Effector CD4-positive, alpha-beta T cell (primary cell): ENCODE measurements at places on chromosomes 5 and 9.

GRCh38 chr5:126624534-126624933, 23.8 kb downstream of the PHAX start:
- no peak for DNase-seq

DNA sequence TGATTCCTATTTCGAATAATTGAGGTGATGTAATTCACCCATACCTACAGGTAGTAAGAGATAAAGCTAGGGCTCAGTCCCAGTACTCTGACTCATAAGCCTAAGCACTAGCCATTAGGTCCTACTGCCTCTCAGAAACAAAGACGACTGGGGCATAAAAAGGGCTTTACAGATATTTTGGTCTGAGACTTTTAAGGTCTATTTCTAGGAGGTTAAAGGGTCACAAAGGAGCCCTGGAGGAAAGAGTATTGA, 69.8 kb downstream of the SGCD start:
- no peak for DNase-seq

GRCh38 chr9:99211746-99212145, 10.0 kb downstream of the ALG2 start:
- no peak for DNase-seq

- peak; percentile 89 for DNase-seq
Measured at GRCh38 chr5:36241631-36242533, at the start of gene NADK2. NADK2 (minus strand) TSS chr5:36241925; CDS start chr5:36241798, 127 bp downstream.

DNA sequence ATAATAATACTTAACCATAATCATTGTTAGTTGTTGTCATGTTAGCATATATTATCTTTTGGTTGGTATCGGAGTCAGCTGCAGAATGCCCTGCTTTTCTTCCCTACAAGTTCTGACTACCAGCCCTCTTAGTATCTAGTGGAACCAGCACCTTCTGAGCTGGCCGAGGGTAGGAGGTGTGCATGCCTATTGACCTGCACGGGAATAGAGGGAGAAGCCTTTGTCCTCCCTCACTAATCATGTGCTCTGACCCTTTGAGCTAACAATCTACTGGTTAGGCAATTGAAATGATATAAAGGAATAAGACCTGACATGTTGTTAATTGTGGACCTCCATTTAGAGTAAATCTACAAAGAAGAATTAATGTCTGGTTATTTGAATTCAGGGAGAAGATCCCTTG, 4.1 kb downstream of the PCSK5 start:
- no peak for DNase-seq

DNA sequence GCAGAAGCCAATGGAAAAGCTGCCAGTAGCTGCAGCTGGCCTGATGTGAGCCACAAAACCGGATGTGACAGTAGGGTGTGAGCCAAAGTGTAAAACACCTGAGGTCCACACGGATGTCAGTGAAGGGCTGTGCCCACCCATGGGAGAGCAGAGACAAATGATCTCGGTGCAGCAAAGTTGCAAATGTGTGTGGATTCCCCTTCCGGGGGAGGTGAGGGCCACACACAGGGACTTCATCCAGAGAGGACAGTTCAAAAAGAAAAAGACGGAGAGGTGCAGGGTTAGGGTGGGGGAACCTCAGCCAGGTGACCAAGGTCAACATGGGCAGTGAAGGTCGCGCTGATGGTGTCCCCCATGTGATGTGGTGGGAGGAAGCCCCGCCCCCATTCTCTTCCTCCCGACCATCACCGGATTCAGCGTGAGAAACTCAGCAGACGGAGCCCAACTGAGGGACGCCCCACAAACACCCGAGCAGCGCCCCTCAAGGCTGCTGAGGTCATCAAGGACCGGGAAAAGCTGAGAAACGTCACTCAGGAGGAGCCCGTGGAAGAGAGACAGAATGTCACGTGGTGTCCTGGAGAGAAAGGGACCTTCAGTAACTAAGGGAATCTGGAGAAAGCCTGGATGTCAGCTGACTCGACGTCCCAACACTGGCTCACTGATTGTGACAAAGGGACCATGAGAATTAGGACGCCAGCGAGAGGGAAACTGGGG, 11.4 kb upstream of the PTGDS start:
- DNase-seq = no peak

DNA sequence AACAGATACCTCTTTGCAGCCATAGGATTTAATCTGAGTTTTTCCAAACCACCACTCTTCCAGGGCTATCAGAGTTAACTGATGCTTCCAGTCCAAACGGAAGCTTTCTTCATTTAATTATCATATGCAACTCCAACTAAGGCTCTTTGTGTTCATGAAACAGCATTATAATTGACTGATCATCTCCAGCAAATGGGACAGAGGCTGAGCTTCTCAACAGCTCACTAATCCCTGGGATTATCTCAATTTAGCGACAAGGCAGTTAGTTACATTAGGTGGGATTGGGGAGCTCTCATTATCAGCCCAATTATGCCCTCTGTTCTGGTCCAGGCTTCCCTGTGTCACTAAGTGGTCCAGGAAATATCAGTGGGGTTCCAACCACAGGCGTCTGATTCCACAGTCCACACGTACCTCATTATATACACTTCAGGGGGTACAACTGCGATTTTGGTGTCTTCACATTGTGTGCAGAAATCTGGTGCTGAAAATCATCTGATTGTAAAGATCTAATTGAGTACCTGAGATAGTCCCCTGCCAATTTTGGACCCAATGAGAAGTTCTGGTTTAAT, 313.5 kb upstream of the PANK3 start:
- no peak for DNase-seq

DNA sequence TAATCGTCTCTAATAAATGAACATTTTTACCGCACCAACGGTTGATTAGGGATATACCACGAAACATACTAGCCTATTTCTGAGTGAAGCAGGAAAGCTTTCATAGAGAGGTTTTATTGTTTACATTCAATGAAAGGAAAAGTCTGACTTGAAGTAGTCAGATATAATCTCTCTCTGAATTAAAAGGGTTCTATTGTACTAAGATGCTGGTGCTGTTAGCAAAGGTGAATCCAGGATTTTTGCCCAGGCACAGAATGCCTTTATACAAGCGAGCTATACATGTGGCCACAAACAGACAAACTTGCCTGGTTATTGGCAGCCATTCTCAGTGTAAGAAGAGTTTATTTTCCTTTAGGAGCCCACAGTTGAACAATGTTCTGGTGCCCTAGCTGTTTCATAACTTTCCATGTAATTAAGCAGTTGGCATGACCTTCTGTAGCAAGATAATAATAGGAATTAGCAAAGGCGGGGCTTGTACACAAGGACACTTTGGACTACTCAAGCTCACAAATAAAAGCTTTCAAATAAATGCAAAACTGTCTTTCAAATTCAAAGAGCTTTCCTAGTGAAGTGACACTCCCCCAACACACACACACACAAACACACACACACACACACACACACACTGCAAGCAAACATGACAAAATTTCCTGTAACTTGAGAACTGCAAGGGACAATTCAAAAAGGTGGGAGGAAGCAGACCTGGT, 198.7 kb upstream of the MAP3K1 start:
- DNase-seq = no peak

DNA sequence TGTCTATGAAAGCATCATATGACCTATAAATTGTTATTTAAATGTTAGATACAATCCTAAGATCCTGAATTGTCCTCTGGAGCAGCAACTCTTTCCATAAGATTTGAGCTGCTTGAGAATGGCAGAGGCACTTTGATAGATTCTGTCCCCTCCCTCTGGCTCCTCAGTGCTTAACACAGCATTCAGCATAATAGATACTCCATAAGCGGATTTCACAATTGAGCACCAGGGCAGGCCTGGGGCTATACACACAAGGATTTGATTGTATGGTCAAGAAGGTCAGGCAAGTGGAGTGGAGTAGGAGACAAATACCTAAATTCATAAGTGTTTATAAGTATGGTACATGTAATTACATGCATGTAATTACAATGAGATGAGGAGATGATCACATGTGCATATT, 96.3 kb downstream of the FOXD1 start:
- DNase-seq = no peak

DNA sequence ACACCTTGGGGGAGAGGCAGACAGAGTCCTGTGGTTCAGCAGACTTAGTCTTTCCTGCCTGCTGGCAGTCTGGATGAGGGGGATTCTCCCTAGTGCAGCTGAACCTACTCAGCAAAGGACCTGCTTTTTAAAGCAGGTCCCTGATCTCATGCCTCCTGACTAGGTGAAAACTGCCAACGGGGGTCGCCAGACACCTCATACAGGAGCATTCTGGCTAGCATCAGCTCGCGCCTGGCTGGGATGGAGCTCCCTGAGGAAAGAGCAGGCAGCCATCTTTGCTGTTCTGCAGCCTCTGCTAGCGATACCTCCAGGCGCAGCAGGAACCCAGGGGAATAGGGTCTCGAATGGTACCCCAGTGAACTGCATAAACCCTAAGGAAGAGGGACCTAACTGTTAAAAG, 225.2 kb downstream of the CDH9 start:
- no peak for DNase-seq
